ENCODE measurements at places on chromosomes 11 and 22. TPM values are rescaled to one million over a fixed set of nuclear protein-coding genes. Genes with fewer than 3 reads are reported as not detected.

SSH3 gene
- 2.2 TPM for total RNA-seq

DNA sequence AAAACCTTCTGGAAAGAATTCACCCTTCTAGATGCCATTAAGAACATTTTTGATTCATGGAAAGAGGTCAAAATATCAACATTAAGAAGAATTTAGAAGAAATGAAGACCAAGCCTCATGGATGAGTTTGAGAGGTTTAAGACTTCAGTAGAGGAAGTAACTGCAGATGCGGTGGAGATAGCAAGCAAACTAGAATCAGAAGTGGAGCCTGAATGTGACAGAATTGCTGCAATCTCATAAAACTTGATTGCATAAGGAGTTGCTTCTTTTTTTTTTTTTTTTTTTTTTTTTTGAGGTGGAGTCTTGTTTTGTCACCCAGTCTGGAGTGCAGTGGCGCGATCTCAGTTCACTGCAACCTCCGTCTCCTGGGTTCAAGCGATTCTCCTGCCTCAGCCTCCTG lies 51.6 kb downstream of the MS4A13 start:
- DNase-seq: no peak

DNA sequence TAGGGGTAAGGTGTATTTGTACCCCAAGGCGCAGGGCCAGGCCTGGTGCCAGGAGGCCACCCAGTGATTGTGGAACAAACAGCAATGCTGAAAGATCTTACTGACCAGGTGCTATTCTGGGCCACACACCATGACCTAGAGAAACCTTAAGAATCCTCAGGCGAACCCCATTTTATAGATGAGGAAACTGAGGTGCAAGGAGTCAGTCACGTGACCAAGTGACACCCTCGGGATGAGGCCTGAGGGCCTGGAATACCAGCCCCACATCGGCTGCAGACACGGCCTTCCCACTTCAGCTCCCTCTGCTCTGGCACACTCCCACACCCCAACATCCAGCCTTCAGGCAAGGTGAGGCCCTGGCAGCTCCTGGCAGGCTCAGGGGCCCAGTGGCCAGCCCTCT lies 13.1 kb downstream of the CABP7 start:
- DNase-seq: no peak

SLC22A6 gene
- not detected for total RNA-seq

MICALL1 gene
- total RNA-seq: 57.8 TPM

- DNase-seq: no peak
Observed at GRCh38 chr11:95339086-95339901, 108.3 kb upstream of the SESN3 start.

- no peak for DNase-seq
Observed at GRCh38 chr22:35605369-35605680, 11.8 kb downstream of the MB start.

DNA sequence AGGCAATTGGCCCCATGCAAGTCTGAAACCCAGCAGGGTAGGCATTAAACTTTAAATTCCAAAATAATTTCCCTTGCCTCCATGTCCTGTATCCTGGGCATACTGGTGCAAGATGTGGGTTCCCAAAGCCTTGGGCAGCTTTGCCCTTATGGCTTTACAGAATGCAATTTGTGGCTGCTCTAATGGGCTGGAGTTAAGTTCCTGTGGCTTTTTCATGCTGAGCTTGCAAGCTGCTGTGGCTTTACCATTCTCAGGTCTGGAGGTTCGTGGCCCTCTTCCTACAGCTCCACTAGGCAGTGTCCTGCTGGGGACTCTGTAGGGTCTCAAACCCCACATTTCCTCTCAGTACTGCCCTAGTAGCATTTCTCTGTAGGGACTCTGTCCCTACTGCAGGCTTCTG lies 15.0 kb upstream of the BIRC3 start:
- DNase-seq: no peak

OR52H1 gene
- not detected for total RNA-seq

DNA sequence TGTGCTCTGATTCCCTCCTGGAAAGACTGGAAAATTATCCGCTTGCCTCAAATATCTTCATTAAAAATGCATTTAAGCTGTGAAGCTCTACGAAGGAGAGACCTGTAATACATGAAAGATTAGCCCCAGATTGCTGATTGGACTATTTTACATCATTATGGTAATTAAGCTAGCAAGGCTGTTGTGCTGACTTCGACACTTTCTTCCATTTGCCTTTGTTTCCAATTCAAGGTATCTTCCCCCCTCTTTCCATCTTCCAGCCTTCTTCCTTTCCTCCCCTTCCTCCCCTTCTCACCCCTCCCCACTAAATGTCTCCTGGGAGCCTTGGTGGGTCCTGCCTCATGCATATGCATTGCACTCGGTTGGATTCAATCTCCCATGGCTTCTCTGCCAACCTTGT lies 710.8 kb downstream of the OPCML start:
- no peak for DNase-seq

GRCh38 chr11:95985174-95985808 lies 61.4 kb upstream of the MTMR2 start:
- no peak for DNase-seq

Measured in HT1080 (cell line).